ENCODE measurements at places on chromosomes 2 and 18. TPM values are rescaled to one million over a fixed set of nuclear protein-coding genes. Genes with fewer than 3 reads are reported as not detected.

MRPL30 gene
- total RNA-seq = 35.1 TPM

PLA2R1 gene
- 50.0 TPM for total RNA-seq

NIF3L1 gene
- total RNA-seq = 32.9 TPM

RSAD2 gene
- total RNA-seq = 0.40 TPM

COL4A4 gene
- 33.4 TPM for total RNA-seq
